Stimulated activated CD8-positive, alpha-beta memory T cell treated with anti-CD3 and anti-CD28 coated beads, Interleukin-15, amount 100 ng/mL, for 1 hour (primary cell): ENCODE measurements at places on chromosomes 4 and X.

DNA sequence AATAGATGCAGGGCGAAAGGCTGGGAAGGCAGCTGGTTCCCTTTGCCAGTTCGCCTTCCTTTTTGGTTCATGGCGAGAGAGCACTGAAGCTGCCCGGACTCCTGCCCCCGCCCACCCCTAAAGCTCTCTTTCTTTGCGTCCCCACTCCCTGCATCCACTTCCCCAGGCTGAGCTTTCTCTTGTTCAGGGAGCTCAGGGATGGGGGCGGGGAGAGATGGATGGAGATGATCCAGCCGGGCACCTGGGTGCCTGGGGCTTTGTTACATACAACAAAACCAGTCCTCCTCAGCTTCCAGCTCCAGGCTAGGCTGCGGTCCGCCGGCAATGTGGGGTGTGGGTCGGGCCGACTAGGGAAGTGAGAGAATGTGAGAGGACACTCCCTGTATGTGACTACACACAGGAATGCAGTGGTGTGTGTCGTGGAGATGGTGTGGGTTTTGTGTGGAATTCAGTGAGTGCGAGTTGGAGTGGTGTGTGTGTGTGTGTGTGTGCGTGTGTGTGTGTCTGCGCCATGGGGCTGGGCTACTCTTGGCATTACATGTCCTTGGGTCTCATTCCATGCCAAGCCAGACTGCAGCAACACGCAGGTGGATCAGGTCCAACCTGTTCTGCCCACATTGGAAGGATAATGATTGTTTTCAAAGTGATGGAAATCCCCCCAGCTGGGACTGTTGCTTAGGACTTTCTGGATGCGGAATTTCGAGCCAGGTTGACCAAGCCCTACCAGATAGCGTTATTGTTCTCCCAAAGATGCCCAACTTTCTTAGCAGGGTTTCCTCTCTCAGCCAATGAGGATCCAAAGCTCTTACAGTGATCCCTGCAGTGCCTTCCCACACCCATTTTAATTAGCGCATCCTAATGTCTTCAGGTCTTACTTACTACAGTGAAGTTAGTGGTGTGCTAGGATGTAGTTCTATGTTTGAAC, 149.4 kb upstream of the CHRDL1 start:
- DNase-seq, result no peak

- no peak for DNase-seq
These were observed 40.2 kb upstream of the NHSL2 start for GRCh38 chrX:71870208-71871098.

DNA sequence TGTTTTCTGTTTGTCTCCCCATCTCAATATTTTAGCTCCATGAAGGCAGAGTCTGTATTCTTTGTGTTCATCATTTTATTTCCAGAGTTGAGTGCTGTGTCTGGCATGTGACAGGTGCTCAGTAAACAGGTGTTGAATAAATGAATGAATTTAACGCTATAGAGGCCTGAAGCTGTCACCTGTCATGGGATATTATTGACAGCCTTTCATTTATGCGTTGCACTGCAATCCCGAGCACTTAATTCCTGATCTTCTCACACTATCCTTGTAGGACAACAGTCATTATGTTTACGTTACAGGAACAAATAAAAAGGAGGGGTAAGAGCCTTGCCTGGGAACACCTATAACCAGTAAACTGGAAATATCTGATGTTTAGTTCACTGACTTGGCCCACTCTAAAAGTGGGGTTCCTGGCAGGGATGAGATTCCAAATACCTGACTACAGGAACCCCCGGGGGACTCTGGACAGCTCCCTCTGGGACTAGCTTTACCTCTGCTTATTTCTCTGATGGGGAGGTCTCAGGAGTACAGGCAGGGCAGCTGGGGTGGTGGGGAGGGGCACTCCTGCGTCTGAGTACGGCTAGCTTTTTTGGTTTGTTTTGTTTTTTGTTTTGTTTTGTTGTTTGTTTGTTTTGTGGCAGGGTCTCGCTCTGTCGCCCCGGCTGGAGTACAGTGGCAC, 36.6 kb downstream of the SEL1L3 start:
- DNase-seq, result no peak

- no peak for DNase-seq
These were observed 112.2 kb upstream of the ENPP6 start for GRCh38 chr4:184329659-184330400.

- DNase-seq, result no peak
These were observed 34.4 kb upstream of the GK2 start for GRCh38 chr4:79442422-79442821.

- DNase-seq, result no peak
These were observed 21.0 kb downstream of the TENM3 start for GRCh38 chr4:182264139-182264752.

- DNase-seq, result no peak
These were observed 636.6 kb downstream of the FAT4 start for GRCh38 chr4:125951261-125951887.

GRCh38 chr4:7154351-7154981, 37.9 kb upstream of the SORCS2 start:
- no peak for DNase-seq

GRCh38 chr4:17335371-17335770, 176.5 kb downstream of the QDPR start:
- no peak for DNase-seq

DNA sequence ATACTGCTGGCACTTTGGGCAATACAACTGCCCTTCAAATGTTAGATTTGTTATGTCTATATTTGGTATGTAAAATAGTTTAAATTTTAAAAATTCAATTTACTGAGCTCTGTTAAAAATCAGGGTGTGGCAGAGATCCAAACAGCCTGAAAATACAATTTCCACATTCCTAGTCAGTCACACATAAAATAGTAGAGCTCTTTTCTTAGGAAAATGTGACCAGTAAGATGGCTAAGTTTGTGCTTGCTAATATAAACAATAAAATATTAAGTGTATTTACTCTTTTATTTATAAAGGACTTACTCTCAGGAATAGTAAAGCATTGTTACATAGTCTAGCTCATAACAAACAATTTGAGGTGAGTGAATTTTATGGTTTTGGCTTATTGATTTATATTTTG, 200.2 kb downstream of the DKK2 start:
- no peak for DNase-seq

GRCh38 chr4:146098397-146098796, 77.1 kb upstream of the LSM6 start:
- no peak for DNase-seq

- no peak for DNase-seq
These were observed 7.2 kb upstream of the MAGIX start for GRCh38 chrX:49155243-49155899.

GRCh38 chrX:20974326-20974725, 399.9 kb upstream of the CNKSR2 start:
- no peak for DNase-seq

DNA sequence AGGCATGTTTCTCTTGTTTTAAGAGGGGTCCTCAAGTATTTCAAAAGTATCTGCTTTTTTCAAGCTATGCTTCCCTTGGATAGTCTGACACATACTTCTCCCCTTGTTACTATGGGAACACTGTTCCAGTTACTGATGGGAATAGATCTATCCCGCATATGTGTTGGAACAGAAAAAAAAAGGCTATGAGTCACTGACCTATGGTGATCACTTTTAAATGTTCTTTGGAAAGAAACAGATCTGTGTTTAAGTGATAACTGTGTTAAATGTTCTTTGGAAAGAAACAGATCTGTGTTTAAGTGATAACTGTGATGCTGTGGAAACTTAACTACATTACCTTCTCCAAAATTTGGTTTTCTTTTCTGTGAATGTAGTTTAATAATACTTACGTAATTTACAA, 303.2 kb downstream of the TEX13C start:
- no peak for DNase-seq

GRCh38 chr4:18050448-18050847, 28.9 kb upstream of the LCORL start:
- DNase-seq, result no peak

GRCh38 chr4:37383579-37384229, 139.2 kb downstream of the NWD2 start:
- no peak for DNase-seq

DNA sequence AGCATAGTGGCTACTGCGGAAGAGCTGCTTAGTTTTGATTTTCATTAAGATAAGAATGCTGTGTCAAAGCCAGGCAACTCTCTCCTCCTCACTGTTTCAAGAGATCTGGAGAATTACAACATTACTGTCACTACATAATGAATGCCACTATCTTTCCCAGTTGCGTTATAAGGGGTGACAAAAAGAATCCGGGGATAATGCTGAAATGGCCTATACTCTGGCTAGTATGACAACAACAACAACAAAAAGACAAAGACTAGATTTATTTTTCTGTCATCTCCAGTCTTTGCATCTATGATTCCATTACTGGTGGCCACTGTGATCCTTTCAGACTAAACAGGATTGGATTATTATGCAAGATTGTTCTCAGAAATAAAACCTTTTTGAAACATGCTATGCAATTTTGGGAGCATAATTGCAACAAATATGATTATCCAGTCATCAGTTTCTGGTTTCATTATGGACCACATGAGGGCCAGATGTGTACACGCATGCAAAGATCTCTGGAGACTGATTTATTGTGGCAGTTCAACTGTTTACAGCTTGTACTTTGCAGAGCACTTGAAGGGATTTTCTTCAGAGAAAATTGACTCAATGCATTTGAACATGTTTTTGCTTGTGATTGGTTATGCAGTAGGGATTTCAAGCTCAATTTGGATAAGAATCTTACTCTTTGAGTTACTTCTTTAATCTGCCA, 31.1 kb upstream of the SPANXB1 start:
- DNase-seq, result no peak

DNA sequence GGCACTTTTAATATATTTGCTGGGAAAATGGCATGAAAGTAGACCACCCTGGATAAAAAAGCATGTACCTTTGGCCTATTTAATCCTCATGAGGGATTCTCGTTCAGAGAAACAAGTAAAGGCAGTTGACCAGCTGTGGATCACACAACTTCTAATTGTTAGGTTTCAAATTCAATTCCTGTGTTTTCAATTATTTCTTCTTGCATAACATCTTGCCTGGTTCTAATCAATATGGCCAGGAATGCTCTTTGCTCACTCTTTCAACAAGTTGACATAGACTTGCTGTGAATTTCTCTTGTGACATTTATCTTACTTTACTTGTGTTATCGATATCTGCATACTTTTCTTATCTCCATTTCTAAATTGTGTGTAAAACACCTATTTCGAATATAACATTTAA, 211.8 kb downstream of the SLC7A11 start:
- no peak for DNase-seq

- no peak for DNase-seq
These were observed 973.1 kb upstream of the GRID2 start for GRCh38 chr4:91330555-91331137.

GRCh38 chr4:39840027-39840426, 137.7 kb downstream of the PDS5A start:
- DNase-seq, result no peak

GRCh38 chrX:148928811-148929210, 428.4 kb downstream of the AFF2 start:
- no peak for DNase-seq

- no peak for DNase-seq
These were observed 3.1 kb upstream of the PPP2R2C start for GRCh38 chr4:6475492-6476020.

- no peak for DNase-seq
These were observed 116.4 kb upstream of the LSM6 start for GRCh38 chr4:146059151-146059550.

GRCh38 chr4:70179811-70180210, 15.7 kb upstream of the ODAM start:
- DNase-seq, result no peak

GRCh38 chr4:24765376-24765988, 29.9 kb upstream of the SOD3 start:
- DNase-seq, result no peak

DNA sequence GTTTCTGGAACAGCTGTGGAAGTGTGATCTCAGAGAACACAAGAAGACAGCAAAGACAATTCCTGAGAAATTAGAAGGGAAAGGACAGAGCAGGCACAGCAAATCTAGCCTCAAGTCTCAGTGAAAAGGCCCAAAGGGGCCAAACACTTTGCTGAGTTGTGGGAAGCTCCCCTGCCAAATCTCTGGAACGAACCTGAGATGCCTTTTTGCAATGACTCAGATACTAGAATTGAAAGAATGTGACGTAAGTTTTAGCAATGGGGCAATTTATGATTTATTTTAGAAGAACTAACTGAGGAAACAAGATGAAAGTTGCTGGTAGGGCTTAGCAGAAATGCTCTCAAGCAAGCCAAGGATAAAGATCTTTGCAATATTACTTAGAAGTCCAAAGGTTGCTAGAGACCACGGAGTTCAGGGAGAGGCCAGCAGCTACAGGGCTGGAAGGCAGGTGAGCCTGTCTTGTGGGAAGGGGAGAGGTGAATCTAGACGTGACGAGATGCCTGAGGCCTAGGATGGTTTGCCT, 92.8 kb downstream of the AMELX start:
- no peak for DNase-seq

DNA sequence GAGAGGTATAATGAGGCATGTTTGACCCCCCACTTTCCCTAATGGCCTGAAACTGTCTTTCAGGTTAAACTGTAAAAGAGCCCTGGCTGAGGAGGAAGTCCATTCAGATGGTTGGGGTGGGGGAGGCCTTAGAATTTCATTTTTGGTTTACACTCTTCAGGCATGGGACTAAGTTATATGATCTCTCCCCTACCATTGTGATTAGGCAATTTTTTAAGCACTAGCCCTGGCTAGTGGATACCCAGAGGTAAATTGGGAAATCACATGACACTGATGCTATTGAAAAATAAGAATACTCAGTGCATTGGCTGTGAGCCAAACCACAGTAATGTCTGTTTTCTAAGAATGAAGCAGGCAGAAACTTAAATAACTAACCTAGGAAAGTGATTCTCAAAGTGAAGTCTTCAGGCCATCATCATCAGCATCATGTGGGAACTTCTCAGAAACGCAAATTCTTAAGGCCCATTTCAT, 149.7 kb downstream of the RRAGB start:
- no peak for DNase-seq

- no peak for DNase-seq
These were observed 150.3 kb downstream of the SOX3 start for GRCh38 chrX:140354431-140355120.

DNA sequence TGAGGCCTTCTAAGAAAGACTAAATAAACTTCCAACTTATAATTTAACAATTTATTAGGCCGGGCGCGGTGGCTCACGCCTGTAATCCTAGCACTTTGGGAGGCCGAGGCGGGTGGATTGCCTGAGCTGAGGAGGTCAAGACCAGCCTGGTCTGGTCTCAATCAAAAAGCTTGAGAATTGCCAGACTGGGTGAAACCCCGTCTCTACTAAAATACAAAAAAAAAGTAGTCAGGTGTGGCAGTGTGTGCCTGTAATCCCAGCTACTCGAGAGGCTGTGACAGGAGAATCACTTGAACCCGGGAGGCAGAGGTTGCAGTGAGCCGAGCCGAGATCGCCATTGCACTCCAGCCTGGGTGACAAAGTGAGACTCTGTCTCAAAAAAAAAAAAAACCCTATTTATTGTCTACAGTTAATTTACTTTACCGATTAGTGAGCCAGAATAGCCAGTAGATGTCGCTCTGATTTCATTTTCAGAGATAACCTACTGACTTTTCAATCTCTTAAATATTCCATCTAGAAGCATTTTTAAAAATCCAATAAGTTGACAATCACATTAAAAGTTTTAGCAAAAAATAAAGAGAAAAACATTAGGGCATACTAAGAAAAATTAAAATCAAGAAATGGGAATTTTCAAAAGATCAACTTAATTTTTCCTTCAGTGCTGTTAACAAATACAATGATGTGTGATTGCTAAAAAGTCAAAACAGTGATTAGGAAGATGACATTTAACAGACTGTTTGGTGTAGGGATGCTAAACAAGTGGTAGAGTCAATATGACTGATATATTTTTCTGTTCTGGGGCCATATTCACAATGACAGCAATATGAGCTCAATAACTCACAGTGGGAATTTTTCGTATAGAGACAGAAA, 4.3 kb upstream of the SHROOM3 start:
- DNase-seq, result no peak

GRCh38 chr4:119010909-119011606, 122.4 kb downstream of the SYNPO2 start:
- DNase-seq, result no peak
